SJSA1 (cell line): ENCODE measurements at places on chromosomes 1 and 21. TPM values are rescaled to one million over a fixed set of nuclear protein-coding genes. Genes with fewer than 3 reads are reported as not detected.

DNA sequence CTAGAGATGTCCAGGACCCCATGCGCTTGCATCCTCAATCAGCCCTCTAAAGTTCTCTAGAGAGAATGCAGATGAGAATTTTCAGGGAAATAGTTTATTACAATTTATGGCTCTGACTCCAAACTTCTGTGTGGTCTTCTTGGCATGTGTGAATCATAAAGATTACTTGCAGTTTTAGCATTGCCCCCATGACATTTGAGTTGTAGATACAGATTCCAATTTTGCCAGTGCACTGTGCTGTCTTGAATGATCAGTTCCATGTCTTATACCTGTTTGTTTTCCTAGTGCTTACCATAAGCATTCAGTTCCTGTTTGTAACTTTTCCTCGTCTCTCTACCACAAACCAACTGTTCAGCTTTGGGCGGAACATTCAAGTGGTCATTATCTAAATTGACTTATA, 4.8 kb downstream of the KRTAP21-3 start:
- peak; percentile 62 for DNase-seq

GRCh38 chr1:41341365-41341683, 19.9 kb upstream of the FOXO6 start:
- DNase-seq: no peak

DNA sequence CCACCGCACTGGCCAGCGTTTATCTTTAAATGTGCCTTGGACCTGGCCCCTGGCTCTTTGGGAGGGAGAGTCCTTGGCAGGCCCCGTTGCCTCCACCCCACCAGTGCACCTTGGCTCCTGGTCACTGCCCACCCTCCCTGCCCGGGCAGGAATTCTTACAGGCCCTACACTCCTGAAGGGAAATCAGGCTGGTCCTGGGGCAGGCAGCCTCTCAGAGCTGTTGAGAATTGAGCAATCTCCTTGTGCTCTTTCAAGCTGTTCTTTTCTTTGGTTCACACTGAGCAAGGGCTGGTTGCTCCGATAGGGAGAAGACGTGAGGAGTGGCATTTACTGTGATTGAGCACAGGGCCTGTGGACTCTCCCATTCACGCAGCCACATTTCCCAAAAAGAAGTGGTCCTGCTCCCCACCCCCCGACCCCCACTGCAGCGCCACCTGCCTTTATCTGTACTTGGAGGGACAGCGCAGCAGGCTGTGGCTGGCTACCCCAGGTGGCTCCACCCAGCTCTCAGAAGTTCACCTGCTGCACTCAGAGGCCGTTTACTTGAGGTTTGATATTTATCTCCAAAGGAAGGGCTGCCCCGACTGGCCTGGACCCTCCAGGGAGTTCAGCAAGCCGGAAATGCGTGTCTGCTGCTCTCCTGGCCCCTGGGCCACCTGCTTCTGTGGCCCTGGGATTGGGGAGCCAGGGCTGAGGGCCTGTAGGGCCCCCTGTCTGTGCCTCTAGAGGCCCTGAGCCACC, 47.8 kb downstream of the SKI start:
- no peak for DNase-seq

GRCh38 chr1:213779228-213779627, 208.5 kb upstream of the PROX1 start:
- DNase-seq: no peak

TCP10L gene
- total RNA-seq: not detected in 2 replicates

MFSD2A gene
- total RNA-seq: 12.1 and 13.8 TPM in 2 replicates
